Esophagus muscularis mucosa (tissue), 4 donors: ENCODE measurements at places on chromosomes 7 and 10.

GRCh38 chr10:63467841-63468240 is 2.1 kb upstream of the JMJD1C start:
- no peak for DNase-seq

DNA sequence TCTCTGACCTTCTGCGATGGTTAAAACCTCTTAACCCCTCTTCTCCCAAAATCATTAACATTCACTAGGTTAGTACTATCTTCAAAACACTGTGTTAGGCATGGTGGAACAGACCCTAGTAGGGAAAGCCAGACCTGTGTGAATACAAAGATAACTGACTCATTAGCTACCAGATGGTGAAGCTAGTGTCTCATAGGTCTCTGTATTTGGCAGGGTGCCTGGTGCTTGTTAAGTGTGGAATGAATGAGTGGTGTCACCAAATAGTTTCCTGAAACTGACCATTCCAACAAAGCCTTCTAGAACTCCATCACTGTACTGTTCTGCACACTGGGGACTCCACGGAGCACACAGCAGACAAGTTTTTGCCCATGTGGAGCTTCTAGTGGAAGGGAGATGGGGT is 27.7 kb upstream of the TM9SF3 start:
- DNase-seq: no peak

- DNase-seq: no peak
Measured at GRCh38 chr10:11441151-11441535, 170.3 kb downstream of the USP6NL start.

GRCh38 chr7:34282271-34282670 is 375.7 kb upstream of the NPSR1 start:
- DNase-seq: no peak

- no peak for DNase-seq
Measured at GRCh38 chr7:73395538-73396503, 37.8 kb upstream of the FZD9 start.

- no peak for DNase-seq
Measured at GRCh38 chr7:21077602-21078001, 290.9 kb upstream of the SP8 start.

DNA sequence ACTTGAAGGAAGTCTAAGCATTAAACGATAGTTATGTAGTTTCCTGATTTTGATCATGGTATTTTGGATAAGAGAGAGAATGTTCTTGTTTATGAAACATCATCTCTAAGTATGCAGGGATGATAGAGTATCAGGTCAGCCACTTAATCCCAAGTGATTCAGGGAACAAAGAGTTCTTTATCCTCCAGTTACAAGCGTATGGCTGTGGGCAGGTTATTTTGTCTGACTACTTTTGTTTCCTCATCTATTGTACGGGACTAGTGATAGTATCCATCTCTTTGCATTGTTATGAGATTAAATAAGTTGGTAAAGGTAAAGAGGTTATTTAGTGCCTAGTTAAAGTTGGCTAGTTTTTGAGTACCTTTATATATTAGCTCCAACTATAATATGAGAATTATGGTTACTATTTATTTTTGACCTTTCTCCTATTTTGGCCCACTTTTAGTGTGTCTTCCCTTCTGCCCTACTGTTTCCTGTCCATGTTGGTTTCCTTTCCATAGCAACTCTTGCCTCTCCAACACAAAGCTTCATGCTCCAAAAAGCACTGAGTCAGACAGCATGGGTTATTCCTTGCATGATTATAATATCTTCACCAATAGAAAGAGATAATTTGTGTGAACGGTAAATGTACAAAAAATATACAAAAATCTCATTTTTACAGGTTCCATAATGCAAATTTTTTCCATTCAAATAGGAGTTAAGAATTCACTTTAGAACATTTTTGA is 65.4 kb downstream of the SP8 start:
- no peak for DNase-seq

- DNase-seq: peak; percentile 70
Measured at GRCh38 chr10:50544857-50545429, 78.8 kb downstream of the SGMS1 start.

DNA sequence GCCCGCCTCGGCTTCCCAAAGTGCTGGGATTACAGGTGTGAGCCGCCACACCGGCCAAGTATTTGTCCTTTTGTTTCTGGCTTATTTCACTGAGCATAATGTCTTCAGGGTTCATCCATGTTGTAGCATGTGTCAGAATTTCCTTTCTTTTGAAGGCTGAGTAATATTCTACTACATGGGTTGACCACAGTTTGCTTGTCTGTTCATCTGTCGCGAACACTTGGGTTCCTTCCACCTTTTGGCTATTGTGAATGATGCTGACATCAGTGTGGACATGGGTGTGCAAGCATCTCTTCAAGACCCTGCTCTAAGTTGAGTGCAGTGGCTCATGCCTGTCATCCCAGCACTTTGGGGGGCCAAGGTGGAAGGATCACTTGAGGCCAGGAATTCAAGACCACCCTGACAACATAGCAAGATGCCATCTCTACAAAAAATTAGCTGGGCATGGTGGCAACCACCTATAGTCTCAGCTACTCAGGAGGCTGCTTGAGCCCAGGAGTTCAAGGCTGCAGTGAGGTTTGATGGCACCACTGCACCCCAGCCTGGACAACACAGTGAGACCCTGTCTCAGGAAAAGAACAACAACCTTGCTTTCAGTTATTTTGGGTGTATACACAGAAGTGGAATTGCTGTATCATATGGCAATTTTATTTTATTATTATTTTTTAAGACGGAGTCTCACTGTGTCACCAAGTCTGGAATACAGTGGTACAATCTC is 17.0 kb downstream of the CHST12 start:
- DNase-seq: no peak

GRCh38 chr10:124323806-124324205 is 94.9 kb downstream of the OAT start:
- no peak for DNase-seq

DNA sequence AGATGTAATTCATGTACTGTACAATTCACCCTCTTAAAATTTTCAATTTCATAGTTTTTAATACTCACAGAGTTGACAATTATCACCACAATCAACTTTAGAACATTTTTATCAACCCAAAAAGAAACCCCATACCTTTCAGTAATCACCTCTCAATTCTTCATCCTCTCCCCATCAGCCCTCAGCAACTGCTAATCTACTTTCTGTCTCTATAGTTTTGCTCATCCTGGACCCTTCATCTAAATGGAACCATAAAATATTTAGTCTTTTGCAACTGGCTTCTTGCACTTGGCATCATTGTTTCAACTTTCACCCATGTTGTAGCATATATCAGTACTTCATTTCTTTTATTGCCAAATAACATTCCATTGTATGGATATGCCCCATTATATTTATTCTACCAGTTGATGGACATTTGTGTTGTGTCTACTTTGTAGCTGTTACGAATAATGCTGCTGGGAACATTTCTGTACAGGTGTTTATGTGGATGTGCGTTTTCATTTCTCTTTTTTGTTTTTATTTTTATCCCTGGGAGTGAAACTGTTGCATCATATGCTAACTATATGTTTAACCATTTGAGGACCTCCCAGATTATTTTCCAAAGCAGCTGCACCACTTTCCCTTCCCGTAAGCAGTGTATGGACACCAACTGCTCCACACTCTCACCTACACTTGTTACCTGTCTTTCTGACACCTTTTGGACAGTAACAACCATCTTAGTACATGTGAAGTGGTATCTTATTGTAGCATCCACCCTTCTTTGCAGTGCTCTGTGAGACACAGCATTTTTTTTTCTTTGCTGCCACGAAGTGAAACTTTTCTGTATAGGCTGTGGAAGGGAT is 65.4 kb upstream of the APBB1IP start:
- no peak for DNase-seq

- no peak for DNase-seq
Measured at GRCh38 chr10:59279476-59279875, 82.9 kb downstream of the FAM13C start.

DNA sequence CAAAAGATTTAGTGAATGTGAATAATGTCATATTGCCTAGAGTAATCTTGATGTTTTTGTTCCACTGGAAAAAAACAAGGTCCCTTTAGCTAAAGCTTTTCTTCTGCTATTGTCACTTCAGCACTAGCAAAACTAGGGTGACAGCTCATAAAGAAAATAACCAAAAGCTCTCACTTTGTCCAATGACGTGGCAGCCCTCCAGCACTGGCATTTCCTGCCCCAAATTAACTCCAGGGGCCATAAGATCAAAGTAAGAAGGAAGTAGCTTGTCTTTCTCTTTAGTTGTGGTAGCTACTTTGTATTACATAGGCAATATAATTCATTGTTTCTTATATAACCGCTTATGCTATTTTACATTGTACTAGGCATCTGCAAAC is 47.3 kb downstream of the LRRN3 start:
- no peak for DNase-seq

GRCh38 chr7:24812305-24812945 is 55.2 kb upstream of the GSDME start:
- no peak for DNase-seq
